DMS 273 treated with DMSO at 0.1 percent for 48 hours (cell line): ENCODE measurements at places on chromosomes 1 and 21.

GRCh38 chr1:152107031-152107983 is 7.9 kb downstream of the TCHH start:
- DNase-seq = no peak

- DNase-seq = no peak
Observed at GRCh38 chr1:6245869-6246496, 2.0 kb downstream of the HES3 start.

DNA sequence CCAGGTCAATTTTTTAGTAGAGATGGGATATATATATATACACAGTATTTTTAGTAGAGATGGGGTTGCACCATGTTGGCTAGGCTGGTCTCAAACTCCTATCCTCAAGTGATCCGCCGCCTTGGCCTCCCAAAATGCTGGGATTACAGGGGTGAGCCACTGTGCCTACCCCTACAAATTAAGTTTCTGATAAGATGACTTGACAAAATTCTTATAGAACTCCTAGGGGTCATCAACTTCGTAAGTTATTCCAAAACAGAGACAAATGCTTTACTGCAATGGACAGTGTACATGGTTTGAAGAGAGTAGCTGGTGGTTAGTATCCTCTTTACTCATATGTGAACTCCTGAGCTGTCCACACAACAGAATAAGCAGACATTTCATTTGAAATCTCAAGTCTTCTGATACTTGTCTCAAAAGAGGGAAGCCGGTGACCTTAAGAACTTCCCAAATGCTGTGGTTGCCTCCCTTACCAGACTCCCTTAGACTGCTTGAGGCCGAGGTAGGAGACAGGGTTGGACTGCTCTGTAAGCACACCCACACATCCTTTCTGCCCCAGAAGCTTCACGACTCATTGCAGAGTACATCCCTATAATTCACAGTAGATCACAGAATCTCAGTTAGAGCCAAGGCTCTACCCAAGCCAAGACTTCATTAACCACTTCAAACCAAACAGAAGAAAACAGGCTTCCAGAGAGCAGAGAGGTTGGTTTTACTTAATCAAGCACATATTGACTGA is 244.1 kb upstream of the IRF2BP2 start:
- DNase-seq = no peak

GRCh38 chr1:89529196-89529595 is 4.6 kb downstream of the LRRC8B start:
- DNase-seq = no peak

DNA sequence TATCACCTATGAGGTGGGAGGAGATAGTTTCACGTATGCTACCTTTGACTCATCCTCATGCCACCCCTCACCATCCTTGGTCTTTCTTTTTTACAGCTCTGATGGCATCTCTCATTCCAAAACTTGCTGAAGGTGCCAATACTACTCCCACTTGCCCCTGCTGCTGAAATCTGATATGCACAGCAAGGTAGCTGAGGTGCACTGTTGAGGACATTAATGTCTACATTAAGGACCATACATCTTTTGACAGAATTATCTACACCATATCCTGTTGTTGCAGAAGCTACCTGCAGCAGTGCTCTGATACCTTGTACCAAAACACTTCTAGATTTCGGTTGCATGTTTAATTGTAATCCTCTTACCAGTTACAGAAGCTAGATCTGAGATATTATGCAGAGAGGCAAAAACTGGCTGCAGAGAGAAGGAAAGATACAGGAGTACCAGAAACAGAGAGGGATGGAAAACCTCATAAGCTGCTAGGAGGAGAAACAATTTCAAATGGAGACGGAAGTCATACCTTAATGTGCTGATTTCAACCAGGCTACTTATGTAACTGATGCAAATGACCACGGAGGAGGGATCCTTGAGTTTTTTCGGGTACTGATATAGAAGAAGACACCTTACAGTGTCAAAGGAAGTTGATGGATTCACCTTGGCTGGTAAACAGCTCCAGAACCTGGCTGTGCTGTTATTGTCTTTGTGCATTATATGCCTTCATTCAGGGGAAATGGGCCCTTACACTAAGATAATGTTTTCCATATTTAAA is 19.3 kb upstream of the PTPRC start:
- no peak for DNase-seq

DNA sequence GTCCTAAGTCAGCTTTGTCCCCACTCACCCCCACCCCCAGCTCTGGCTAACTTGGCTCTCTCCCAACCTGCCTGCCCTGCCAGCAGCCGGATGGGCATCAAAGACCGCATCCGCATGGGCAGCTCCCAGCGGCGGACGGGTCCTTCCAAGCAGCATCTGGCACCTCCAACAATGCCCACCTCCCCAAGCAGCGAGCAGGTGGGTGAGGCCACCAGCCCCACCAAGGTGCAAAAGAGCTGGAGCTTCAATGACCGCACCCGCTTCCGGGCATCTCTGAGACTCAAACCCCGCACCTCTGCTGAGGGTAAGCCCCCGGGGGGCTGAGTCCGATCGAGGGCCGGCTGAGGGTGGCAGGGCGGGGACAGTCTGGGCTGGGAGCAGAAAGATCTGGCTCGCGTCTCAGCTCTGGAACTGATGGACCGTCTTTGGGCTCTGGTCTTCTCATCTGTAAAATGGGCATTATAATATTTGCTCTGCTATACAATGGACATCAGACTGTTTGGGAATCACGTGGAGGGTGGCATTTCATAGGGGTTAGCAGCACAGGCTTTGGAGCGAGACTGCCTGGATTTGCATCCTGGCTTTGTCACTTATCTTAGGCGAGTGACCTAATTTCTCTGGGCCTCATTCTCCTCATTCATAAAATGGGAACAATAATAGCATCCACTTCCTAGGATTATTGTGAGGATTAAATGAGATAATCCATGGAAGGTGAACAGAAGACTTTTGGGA is 31.0 kb downstream of the CITED4 start:
- no peak for DNase-seq

DNA sequence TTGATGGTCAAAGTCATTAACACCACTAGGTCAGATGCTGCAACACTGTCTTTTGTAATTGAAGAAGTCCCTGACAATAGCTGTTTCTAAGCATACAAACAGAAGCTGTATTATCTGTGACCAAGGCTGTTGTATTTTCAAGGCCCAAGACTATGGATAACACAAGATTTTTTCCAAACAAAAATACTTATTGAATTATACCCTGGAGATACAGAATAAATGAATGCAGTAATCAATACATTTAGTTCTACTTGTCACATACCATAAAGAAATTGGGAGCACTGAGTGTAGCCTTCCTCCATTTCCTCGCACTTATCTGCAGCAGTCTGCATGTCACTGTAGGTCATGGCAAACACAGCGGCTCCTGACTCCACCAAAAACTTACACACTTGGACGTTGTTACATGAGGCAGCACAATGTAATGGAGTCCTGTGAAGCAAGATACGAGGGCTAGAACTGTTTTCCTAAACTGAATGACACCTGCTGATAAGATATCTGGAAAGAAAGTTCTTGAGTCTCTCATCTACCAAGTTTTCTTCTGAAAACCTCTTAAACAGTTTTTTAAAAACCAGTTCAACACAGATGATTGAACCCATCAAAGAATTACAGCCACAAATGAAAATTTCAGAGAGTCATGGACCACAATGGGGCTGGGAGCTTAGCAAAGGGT is 56.9 kb downstream of the TP53BP2 start:
- no peak for DNase-seq
